ENCODE measurements at places on chromosomes 11 and 22.

- peak; percentile 83 for DNase-seq
Observed at GRCh38 chr11:117809236-117810055, 12.4 kb upstream of the DSCAML1 start.

DNA sequence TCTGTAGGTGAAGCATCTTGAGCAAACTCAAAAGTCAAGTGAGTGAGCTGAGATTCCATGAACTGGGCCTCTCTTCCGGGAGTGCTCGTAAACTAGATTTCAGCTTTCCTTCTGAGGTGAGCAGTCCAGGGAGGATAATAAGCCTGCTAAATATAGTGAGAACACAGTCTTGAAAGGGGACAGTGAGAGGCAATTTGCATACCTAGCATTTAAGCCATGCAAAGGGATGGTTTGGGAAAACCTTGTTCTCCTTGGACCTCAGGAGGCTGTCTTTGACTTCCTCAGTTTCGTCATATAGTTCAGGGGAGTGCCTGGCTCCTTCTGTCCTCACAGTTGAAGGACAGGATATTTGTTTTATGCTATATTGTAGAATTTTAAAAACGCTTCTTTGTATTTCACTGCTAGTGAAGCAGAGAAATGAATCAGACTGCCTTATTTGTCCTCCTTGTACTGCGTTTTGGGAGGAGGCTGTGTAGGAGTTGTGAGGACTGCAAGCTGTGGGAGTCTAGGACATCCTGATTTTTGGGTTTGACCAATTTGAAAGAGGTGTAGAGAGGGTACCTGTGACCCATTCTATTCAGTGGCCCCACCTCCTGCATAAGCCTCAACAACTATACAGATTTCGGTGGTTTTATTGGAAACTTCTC, 11.0 kb upstream of the SORL1-AS1 start:
- no peak for DNase-seq

- DNase-seq, result no peak
Observed at GRCh38 chr22:39724390-39724789, 153.8 kb downstream of the CACNA1I start.

- no peak for DNase-seq
Observed at GRCh38 chr11:8574798-8575197, 19.2 kb downstream of the STK33 start.

- DNase-seq, result no peak
Observed at GRCh38 chr11:44539971-44540370, 25.5 kb upstream of the CD82 start.

DNA sequence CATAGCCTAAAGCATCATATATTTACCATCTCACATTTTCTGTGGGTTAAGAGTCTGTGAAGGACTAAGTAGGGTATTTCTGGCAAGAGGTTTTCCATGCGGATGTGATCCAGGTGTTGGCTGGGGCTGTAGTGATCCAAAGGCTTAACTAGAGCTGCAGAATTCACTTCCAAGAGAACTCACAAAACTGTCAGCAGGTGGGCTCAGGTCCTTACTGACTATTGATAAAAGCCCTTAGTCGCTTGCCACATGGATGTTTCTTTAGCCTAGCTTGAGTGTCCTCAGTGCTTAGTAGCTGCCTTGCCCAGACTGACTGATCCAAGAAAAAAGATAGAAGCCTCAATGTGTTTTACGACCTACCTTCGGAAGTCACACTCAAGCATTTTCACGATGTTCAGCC, 250.8 kb downstream of the CNTN5 start:
- no peak for DNase-seq

DNA sequence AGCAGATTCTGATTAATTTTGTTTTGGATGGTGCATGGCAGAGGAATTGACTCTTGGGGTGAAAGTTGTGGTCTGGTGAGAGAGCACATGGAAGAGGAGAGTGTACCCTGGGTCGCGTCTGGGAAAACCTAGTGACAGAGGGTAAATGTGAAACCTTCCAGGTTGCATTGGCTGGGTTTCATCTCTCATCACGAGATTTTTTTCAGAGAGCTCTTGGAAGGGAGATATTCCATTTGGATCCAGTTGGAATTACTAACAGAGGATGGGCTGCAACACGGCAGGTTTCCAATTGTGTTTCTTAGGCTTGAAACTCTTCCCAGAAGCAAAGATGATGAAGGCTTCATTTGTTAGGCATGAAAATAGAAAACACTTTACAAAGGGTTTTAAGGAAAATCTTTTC, 109.7 kb upstream of the MTMR2 start:
- no peak for DNase-seq

DNA sequence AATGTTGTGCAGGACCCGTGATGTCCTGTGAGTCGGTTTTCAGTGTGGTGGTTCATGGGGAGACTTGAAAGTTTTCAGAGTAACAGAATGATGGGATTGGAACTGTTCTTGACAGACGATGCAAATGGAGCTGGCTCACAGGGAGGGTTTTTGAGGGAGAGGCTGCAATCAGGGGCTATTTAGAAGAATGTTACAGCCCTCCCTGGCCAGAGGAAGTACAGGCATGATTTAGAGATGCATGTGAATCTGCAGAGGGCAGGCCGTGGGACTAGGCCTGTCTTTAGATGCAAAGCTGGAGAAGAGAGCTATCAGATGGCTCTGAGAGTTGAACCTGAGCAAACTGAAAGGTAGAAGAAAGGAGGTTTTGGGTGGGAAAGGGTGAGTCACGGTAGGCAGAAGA, 74.6 kb upstream of the YWHAH start:
- no peak for DNase-seq

- DNase-seq, result no peak
Observed at GRCh38 chr11:69540118-69541000, 58.9 kb downstream of the LINC01488 start.

- no peak for DNase-seq
Observed at GRCh38 chr22:19430890-19431541, 517 bp downstream of the HIRA start.

DNA sequence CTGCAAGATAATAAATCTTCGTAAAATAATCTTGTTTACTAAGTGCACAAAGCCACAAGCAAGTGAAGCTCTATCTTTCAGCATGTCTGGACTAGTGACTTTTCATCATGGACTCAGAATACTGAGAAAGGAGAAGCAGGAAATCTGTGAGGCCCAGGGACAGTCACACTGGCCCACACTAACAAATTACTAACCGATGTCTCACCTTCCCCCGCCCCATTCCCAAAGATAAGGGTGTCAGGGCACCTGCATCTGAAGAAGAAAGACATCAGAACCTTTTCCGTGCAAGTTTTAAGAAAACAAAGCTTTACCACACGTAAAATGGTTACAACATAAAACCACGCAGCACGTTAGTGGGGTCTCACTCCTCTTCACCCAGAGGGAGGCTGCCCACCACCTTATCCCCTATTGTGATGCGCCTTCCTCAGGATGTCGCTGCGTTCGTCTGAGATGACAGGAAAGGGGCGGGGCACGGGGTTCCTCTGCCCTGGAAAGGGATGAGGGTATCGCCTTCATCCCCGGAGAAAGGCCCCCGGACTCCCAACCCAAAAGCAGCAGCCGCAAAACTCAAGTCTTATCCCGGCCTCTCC, 616 bp downstream of the BTBD10 start:
- DNase-seq, result no peak

DNA sequence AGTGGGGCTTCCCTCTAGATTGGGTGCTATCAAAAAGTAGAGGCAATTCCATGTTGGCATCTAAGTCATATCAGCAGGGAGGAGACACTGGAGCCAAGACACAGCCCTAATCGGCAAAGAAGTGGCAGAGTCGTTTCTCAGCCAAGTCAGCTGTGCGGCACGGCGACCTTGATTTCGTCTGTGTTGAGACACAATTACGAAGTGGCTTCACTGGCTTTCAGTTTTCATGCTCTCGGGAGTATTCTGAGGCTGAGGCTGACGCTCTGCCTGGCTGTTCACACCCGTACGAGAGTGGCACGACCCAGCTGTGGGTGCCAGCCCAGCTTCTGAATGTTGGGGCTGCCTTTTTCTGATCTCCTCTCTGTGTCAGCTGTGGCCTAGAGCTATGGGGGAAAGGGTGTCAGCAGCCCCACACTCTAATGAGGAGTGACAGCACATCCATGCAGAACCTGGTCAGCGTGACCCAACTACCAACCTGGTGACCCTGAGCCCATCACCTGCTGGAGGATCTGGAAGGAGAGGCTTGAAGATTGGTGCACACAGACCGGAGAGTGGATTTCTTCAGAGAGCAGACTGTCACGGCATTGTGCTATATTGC, 105.7 kb upstream of the TMEM45B start:
- no peak for DNase-seq

DNA sequence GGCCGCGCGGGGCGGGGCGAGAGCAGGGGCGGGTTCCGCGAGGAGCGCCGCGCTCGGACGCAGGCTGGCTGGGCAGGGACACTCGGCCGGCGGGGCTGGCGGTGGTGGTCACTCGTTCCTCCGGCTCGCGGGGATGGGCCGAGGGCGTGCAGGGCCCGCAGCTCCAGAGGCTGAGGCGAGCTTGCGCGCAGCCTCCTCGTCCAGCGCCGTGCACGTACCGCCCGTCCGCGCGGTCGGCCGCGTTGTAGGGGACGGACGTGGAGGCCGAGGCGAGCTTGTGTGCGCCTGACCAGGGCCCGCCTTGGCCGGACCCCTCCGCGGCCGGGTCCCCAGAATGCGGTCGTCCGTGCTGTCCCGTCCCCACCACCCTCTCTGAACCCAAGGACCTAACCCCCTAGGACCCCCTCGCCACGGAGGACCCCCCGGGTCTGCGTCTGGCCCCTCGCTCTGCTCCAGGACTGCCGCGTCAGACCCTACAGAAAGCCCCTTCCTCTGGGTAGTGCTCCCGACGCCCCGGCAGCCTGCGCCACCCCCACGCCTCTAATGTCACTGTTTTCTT, 569 bp upstream of the YPEL1 start:
- DNase-seq, result no peak

- no peak for DNase-seq
Observed at GRCh38 chr22:35921044-35921443, 107.6 kb downstream of the RBFOX2 start.

GRCh38 chr22:40071720-40072119, 77.0 kb downstream of the FAM83F start:
- DNase-seq, result no peak

- DNase-seq, result peak; percentile 38
Observed at GRCh38 chr11:119029340-119030028, 1.2 kb downstream of the SLC37A4 start.

All from amygdala (tissue), 56 donors.